ENCODE measurements at places on chromosomes 1 and 21.

DNA sequence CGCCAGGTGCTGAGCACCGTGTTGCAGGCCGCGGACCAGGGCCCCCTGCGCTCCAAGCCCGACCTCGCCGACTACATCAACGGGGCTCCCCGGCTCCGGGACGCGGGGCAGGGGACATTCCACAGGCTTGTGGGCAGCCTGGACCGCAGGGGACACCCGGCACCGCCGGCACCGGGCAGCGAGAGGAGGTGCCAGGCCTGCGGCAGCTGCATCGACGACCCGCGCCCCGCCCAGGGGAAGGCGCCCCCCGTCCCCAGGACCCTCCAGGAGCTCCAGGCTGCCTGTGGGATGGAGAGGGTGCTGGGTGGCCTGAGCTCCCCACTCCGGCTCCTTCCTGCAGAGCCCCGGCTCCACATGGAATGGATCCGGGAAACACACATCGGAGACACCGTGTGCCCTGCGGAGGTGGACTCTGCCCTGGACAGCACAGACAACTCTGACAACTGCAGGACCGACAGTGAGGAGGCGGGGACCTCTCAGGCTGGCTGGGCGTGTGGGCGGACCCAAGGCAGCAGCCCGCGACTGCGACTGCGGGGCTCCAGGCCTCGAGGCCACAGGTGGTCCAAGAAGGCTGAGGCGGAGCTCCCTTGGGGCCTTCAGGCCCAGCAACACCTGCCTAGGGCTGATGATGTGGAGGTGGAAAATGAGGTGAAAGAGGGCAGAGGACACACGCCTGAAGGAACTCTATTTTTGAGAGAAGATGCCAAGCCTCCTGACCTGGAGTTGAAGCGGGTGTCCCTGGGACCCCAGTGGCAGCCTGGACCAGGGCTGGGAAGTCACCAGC, 22.8 kb downstream of the KIAA1614 start:
- no peak for DNase-seq

DNA sequence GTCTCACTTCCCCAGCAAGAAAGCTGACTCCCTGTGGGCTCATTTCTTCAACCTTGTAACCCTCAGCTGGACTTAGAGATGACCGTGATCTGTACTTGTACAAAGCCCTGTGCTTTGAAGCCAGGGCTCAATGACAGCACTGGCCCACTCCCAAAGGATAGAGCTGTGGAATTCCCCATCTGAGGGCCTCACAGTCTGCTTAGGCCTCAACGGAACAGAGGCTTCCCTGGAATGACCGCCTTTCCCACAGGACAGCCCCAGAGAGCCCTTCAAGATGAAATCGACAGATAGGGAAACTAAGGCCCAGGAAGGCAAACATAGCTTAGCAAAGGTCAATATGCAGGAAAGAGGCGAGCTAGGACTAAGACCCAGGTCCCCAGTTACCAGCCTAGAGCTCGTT, 11.5 kb downstream of the SLC9A1 start:
- DNase-seq: no peak

GRCh38 chr1:56838759-56839158, 15.8 kb upstream of the C8A start:
- DNase-seq: no peak

DNA sequence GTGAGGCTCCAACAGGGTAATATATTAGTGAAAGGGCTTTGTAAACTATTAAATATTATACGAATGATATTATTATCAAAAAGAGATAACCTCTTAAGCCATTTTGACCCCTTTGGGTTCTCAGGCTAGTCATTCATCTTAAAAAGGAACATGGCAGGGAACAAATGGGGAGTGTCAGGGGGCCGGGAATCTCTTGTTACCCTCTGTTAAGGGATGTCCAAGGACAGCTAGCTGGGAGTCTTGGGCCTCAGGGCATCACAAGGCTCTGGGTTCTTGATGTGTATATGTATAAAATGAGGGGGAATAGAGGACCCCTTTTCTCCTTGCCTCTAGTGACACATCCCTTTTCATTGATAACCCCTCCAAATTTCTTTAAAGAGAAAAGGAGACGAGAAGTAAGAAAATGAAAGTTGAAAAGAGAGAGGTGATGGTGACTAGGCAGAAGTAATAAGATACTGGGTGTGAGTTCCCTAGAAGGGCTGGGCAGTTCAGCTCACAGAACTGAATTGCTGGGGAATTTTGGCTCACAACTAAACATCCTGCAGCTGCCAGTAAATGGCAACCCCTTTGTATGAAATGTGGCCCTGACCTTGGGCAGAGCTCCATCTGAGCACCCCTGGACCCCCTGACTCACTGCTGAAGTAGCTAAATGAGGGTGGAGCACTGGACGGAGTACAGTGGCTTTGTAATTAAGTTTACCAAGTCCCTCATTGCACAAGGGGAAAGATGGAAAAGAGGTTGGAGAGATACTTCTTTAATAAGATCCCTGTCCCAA, 20.0 kb upstream of the ZNF326 start:
- DNase-seq: no peak

GRCh38 chr1:70467531-70467930, 56.5 kb downstream of the CTH start:
- no peak for DNase-seq

DNA sequence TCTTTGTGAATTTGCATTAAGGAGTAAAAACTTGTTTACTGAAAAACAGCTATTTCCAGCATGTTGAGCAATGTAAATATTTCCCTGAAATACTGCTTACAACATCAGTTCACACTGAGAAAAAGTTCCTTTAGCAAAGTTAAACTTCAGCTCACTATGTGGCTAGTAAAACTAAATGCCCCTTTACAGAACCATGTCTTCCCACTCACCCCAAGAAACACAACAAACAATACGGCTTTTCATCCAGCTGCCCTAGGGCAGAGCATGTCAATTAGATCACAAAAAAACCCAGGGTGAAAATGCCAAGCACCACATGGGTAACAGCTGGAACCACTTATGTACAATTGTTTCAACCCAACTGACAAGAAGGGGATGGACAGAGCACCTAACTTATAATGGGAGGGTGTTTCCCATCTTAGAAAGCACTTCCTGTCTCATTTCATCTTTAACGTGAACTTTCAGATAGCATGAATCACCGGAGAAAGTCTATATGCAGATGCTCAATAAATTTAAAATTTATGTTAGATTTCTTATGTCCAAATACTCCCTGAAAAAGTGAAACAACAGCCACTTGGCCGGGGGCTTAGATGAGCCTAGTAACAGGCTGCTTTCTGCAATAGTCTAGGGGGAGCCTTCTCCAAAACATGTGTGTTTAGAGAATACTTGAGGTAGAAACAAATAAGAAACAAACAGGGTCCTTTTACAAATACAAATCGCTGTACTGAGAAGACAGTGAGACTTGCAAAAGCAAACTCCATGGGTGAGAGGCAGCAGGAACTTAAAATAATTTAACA, 6.6 kb downstream of the NID1 start:
- no peak for DNase-seq

DNA sequence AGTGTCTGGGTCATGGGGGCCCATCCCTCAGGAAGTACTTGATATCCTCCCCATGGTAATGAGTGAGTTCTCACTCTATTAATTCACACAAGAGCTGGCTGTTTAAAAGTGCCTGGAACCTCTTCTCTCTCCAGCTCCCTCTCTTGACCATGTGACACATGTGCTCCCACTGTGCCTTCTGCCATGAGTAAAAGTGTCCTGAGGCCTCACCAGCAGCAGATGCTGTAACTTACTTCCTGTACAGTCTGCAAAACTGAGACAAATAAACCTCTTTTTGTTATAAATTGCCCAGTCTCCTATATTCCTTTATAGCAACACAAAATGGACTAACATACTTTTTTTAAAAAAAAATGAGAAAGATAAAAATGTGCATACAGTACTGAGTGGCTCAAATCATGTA, 24.0 kb downstream of the PUM1 start:
- DNase-seq: no peak

DNA sequence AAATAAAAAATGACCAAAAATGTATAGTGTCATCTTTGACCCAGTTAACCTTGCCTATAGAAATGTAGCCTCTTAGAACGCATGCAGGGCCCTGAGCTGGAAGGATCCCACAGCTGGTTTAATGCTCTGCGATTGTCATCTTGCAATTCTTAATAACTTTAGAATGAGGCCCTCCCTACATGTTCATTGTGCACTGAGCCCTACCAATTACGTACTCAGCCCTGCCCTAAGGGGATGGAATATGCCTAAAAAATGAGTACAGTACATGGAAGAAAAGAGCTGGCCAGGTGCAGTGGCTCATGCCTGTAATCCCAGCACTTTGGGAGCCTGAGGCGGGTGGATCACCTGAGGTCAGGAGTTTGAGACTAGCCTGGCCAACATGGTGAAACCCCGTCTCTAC, 57.8 kb upstream of the BCAR3 start:
- DNase-seq: no peak

GRCh38 chr1:95562230-95562629, 328.2 kb downstream of the RWDD3 start:
- no peak for DNase-seq

DNA sequence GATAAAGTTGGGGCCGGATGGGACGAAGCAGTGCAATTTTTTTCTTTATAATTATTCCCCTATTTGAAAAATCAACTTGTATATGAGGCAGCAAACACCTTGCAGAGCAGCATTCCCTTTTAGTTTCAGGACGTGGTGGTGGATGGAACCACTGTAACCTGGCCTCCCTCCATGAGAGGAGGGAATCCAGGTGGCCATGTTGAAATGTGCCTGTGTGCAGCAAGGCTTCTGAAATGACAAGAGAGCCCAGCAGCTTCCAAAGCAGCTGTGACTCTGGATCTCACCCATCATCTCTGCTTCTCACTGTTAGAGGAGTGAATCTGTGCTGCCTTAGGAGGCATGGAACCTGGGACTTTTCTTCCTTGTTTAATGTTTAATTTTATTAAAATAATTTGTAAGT, 42.3 kb downstream of the NFIA start:
- no peak for DNase-seq

DNA sequence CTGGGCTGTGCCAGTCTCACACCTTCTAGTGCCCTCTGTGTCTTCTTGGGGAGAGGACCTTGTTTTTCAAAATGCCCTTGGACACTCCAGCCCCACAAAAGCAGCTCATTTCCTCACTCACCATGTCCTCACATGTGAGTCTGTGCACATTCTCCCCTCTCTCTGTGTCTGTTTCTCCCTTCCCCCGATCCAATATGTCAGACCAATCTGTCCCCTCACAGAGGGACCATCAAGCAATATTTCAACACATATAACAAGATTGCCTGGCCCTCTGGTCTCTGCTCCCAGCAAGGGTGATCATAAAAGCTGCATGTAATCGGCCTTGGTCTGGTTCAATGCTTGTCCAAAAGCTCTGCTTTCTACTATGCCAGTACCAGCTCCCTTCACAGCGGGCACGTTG, 261.2 kb downstream of the MATN1 start:
- DNase-seq: no peak

DNA sequence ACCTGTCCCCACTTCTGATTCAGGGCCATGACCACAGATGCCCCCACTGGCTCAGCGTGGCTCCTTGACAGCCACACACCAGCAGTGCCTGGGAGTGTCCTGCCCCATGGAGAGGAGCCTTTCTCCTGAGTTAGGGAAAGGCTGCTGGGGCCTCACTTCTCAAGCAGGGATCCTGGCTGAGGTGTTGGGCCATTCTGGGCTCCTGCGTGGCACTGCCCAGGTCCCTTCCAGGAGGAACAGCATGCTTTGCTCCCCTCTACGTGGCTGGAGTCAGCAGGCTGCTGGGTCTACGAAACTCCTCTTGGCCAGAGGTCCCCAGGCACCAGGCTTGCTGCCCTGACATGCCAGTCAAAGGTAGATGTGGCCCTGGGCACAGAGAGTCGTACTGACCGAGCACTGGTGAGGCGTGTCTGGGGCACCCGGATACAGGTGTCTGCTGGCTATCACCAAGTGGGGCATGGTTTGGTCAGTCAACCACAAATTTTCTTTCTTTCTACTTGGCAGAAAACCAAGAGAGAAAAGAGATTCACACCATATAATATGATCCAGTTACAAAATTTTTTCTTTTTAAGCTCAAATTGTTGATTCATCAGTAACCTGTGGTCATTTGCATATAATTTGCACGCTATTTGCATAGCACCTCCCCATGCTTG, 4.1 kb downstream of the ADORA1 start:
- no peak for DNase-seq

- no peak for DNase-seq
These were observed 21.3 kb upstream of the CYP4X1 start for GRCh38 chr1:47002211-47002610.

GRCh38 chr1:41662765-41663437, 178.4 kb upstream of the EDN2 start:
- DNase-seq: no peak

DNA sequence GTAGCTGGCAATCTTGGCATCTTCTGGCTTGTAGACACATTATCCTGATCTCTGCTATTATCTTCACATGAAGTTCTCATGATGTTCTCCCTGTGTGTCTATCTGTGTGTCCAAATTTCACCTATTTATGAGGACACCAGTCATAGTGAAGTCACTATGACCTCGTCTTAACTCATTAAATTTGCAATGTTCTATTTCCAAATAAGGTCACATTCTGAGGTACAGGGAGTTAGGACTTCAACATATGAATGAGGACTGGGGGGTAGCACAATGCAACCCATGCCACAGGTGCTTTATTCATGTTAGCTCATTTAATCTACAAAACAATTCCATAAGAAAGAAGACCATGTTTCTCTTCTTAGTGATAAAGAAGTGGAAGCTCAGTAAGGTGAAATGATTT, 206.2 kb upstream of the C8B start:
- DNase-seq: no peak

- DNase-seq: no peak
These were observed 34.6 kb downstream of the CFAP74 start for GRCh38 chr1:1968767-1969504.

GRCh38 chr1:241627453-241628259, 12.5 kb downstream of the CHML start:
- DNase-seq: no peak

GRCh38 chr1:201430776-201431175, 9.2 kb upstream of the TNNI1 start:
- DNase-seq: peak; percentile 90

DNA sequence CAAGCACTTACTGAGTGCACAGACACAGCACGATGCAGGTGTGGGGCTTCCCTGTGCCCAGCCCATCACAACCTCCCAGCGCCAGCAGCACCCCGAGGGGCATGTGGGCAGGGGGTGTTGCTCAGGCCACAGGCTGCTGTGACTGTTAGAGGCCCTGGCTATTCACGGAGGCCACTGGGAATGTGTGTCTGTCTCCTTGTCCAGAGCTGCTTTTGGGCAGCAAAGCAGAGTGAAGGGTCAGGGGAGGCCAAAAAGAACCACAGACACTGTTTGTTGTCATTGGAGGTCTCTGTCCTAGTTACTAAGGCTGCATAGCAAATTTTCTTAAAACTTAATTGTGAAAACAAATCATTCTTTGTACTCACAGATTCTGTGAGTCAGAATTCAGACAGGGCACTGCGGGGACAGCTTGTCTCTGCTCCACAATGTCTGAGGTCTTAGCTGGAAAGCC, 49.6 kb downstream of the TNFRSF8 start:
- no peak for DNase-seq

GRCh38 chr1:147214842-147215539, 10.1 kb downstream of the FMO5 start:
- DNase-seq: no peak

- DNase-seq: peak; percentile 69
These were observed 334.5 kb downstream of the NUF2 start for GRCh38 chr1:163656095-163656759.

GRCh38 chr1:156356262-156356874, 12.6 kb upstream of the RHBG start:
- no peak for DNase-seq

- DNase-seq: no peak
These were observed 57.3 kb downstream of the SLC37A1 start for GRCh38 chr21:42570841-42571387.

Measured in NCI-H524 treated with DMSO at 0.1 percent for 48 hours (cell line).